ENCODE measurements at places on chromosomes 3 and 15. TPM values are rescaled to one million over a fixed set of nuclear protein-coding genes. Genes with fewer than 3 reads are reported as not detected.
A peak's percentile ranks its signal among the peaks of the same experiment; 100 is the strongest.

DNA sequence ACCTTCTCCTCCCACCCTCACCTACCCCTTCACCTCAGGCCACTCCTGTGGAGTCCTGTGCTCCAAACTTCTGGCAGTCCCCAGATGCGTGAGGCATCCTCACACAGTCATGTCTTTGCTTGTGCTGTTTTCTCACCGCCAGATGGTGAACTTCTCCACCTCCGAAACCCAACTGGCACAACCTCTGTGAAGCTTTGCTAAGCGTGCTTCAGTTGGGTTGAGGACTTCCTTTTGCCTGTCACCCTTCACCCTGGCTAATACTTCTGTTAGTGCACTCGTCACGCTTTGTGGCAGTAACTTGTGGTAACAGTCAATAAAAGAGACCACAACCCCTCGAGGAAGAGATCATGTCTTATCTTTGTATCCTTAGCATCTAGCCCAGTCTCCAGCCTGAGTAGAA, 42.0 kb upstream of the SKOR1 start:
- no peak for DNase-seq

- DNase-seq: no peak
Measured at GRCh38 chr3:28042095-28042635, 199.3 kb upstream of the CMC1 start.

GRCh38 chr15:78048628-78048920, 28.9 kb downstream of the TBC1D2B start:
- peak; percentile 28 for DNase-seq

DNA sequence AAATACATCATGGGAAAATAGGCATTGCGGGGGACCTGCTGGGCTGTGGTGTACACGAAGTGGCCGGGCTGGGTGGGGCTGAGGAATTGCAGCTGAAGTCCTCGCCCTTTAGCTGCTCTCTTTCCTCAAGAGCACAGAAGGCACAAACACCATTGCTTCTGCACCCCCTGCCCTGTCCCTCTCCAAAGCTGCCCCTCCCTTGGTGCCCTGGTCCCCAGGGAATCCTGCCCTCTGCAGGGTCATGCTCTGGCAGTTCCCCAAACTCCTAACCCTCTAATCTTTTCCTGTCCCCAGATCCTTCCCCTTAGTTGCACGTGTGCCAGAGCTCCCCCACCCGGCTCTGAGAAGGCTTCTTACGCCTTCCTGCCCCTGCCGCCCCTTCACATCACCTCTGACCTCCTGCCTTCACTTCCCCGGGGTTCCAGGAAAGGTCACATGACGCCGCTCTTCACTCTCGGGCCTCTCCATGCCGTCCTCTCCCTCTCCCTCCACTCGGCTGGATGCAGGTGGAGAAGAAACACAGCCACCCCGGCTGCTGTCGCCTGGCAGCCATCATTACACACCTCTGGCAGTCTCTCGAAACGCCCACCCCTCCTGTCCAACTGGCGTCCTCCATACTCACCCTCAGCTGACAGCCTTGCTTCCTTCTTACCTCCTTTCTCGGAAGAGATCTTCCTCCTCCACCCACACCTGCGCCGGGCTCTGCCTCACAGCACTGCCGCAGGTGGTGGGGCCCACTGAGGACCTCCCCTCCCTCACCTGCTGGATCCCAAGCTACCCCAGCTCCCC, 6.9 kb upstream of the PCSK6 start:
- DNase-seq: no peak

GRCh38 chr3:47601281-47601680, 22.6 kb upstream of the CSPG5 start:
- DNase-seq: no peak

DNA sequence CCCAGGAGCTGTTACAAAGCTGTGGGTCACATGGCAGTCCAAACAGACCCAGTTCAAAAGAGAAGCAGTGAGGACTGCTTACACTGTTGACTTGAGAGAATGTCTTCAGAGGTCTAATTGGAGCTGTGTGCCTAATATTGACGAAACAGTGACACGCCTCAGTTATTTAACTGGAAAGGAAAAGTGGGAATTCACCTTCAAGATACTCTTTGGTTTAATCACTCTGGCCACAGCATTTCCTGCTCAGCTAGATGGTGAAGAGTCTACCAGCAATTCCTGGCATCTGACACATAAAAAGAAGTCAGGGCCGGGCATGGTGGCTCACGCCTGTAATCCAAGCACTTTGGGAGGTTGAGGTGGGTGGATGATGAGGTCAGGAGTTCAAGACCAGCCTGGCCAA, 326.4 kb downstream of the SV2B start:
- no peak for DNase-seq

DNA sequence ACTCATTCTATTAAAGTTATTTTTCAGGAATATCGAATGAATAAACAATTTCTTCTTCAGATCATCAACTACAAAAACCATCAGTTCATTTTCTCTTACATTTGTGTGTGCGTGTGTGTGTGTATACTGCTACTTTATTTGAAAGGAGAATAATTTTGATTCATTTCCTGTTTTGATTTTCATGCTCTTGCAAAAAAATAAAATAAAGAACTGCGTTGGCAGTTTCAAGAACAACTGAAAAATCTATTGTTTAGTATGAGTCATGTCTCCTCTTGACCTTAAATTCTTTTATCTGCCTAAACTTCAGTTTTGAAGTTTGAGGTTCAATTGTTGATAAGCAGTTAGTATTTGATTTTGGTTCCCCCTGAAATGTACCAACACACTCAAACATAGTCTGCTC, 540.8 kb downstream of the FGF12 start:
- DNase-seq: no peak

Gene ESYT3
- 1.2 TPM for polyA plus RNA-seq

Gene PTH1R
- polyA plus RNA-seq: 10.2 TPM
